ENCODE measurements at places on chromosomes 6 and 20.
A peak's percentile ranks its signal among the peaks of the same experiment; 100 is the strongest.

- DNase-seq = no peak
Observed at GRCh38 chr20:31920275-31920855, 31.5 kb downstream of the PDRG1 start.

DNA sequence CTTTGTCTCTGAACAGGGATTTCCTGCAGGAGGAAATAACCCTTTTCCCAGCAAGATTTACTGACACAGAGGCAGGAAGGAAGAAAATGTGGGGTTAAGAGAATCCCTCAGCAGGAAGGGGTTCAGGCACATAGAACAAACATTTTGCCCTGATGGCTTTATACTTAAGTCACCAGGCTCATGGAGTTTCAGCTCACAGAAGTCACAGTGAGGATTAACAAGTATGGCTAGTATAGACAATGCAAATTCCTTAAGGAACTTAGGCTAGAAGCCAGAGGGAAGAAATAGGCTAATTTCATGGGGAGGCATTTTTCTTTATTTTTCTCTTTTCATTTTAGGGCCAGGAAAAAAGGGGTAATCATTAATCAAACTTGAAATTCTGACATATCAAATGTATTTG lies 50.2 kb downstream of the MCHR2 start:
- no peak for DNase-seq

DNA sequence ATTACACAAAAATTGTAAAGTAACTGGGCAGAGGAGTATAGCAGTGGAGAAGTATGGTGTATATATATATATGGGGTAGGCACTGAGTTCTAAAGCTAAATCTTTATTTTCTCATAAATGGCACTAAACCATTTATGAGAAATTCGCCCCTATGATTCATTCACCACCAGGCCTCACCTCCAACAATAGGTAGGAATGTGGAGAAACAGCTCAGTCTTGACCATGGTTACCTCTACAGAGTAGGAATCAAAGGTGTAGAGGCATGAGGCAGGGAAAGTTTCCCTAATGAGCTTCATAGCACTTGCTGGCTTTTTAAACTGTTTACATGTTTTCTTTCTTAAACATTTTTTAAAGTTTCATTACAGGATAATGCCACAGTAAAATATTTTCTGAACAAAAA lies 36.9 kb upstream of the SUMO4 start:
- DNase-seq = no peak

DNA sequence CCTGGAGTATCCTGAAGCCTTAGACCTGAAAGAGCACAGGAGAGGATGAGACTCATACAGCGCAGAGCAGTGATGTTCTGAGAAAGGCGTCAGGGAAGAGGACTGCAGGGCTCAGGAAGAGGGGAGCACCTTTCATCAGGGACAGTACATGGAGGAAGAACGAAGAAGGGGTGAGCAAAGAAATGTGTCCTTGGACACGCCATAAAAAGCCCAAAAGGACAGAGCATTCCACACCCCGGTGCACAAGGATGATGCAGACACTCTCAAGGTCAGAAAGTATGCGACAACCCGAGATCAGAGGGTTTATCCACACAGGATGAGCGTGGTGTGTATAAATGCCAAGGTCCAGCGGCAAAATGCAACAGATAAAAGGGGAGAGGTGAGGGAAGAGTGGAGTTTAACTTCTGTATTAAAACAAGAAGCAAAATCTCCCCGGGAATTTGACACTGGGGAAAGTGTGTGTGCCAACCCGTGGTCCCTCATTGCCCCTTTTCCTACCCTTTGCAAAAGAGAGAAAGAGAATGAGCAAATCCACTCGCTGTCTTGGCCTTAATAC lies 64.4 kb downstream of the SLC23A2 start:
- no peak for DNase-seq

DNA sequence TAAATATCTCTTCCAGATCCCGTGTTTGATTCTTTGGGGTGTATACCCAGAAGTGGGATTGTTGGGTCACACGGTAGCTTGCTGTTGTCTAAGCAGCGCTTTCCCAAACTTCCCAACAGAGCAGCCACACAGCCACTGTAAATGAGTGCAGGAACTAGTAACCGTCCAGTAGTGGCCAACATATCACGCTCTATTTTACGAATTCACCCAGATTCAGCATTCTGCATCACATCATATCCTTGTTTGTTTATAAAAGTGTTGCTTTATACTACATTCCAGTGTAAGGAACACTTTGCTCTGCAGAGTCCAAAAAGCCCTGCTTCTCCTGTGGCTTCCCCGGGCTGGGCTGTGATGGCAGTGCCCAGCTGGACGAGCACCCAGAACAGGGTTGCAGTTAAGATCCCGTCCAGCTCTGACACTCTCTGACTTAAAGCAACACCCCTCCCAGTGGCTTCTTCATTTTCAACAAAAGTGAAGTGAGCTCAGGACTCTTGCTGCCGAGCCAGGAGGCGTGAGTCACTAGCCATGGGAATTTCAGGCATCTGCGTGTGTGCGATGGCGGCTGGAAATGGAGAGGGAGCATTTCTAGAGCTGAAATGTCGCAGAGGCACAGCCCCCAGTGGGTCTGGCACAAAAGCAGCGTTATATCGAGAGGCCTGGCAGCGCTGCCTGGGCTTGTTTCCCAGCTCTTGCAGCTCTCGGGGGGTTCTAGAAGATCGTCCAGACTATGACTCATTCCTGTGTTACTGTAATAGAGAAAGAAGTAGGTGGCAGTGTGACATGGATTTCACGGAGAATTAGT lies 216.3 kb upstream of the ECI2 start:
- no peak for DNase-seq

- DNase-seq = no peak
Observed at GRCh38 chr6:160972111-160972510, 19.5 kb upstream of the MAP3K4 start.

DNA sequence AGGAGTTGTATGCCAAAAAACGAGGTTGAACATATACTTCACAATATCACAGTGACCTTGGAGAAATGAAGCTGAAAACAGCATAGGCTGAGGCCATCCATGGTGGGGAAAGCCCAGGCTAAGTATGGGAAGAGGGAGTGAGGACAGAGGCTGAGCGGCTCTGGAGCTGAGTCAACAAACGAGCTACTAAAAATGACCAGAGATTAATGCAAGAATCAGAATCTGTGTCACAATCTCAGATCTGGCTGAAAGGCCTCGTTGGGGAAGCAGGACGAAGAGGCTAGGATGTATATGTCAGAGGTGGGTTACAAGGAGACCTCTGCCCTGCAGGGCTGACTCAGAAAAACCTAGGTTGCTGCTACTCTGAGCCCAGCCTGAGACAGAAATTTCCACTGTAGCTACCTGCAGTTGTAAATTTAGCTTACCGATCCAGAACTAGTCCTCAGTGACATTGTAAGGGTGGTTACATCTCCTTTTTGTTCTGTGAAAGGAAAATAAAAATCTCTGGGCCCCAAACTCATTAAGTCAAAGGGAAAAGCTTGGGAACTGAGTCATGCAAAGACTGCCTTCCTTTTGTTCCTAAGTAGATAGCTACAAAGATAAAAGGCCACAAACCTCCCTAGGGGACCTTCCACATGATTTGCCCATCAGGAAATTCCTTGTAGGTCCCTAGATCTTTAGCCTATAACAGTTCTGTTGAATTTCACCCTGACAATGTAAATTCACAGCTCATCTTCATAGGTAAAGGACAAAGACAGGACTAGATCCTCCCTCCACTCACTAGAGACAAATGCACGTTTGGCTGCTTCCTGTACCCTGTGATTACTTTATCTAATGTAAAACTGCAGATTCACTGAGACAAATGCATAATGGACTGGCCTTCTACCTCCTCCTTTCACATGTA lies 8.5 kb upstream of the TUBB2A start:
- DNase-seq = no peak

DNA sequence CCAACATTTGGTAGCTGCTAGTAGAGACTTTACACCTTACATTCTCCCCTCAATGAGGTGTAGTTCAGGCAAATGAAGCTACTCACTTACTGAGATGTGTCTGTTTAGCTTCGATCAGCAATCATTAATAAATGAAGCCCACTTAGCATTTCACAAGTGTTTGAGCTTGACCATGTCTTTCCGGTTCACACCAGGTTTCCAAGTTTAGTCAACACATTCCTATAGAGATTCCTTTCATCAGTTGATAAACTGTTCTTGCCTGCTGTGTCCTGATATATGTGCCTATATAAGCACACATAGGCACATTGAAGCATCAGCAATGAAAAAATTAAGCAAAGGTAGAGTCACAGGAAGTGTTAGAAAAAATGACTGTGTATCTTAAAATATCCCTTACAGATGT lies 150.0 kb downstream of the BTBD3 start:
- DNase-seq = no peak

DNA sequence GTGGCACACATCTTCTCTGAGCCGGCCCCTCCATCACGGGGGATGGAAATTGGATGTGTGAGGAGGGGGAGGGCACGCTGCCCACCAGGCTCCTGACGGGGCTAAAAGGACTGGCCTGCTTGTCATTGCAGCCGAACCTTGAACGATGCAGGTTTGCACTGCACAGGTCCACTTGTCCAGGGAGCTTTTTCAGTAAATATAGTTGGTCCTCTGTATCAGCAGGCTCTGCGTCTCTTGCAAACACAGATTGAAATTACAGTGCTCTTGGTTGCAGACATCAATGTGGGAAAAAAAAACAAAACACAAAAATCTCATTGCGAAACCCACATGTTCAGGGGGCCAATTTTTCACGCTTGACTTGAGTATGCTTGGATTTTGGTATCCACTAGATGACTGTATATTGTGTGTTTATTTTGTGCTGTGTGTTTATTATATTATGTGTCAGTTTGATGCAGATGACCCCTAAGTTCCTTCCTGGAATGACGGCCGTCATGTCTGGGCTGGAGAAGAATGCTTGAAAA lies 29.2 kb downstream of the ERMARD start:
- DNase-seq = no peak

- DNase-seq = no peak
Observed at GRCh38 chr6:116447496-116448011, 13.6 kb upstream of the CALHM6 start.

DNA sequence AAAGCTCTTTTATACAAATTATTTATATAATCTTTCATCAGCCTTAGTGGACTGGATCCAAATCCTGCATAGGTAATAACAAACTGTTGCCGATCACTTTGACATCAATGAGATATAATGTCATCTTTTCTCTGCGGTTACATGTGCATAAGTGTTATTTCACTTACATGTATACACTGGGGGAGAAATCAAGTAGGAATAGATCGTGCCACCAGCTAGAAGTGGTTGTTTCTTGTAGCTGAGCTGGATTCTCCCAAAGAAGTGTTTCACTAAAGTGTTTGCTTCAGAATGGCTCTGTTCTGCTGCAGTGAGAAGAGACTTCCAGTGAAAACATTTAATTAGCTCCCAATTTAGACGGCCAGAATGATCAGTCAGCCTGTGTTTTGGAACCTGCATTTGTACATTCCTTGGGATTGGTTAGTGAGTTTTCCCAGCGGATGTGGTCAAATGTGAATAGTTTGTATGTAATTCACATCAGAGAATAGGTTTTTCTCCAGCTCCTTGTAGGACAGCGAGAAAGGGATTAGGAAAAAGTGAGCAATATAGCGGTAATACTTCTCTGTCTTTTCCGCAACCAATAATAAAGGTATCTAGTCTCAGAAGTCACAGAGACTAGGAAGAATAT lies 163.1 kb upstream of the CCN2 start:
- DNase-seq = no peak

DNA sequence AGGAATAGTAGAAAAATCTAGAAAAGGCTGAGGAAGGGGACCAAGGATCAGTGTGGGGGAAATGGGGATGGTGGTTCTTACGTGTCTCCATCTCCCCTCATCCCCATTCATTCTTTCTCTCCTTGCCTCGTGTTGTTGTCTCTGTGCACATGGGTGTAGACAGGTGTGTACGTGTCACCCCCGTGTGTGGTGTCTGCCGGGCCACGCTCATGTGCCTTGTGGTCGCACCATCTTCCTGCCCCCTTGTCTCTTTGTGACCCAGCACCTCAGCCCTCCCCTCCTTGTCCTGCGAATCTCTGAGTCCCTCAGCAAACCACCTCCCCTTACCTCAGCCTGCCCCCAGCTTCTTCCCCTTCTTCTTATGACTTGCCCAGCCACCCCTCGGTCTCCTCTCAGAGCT lies 39.4 kb downstream of the FOXP4 start:
- no peak for DNase-seq

DNA sequence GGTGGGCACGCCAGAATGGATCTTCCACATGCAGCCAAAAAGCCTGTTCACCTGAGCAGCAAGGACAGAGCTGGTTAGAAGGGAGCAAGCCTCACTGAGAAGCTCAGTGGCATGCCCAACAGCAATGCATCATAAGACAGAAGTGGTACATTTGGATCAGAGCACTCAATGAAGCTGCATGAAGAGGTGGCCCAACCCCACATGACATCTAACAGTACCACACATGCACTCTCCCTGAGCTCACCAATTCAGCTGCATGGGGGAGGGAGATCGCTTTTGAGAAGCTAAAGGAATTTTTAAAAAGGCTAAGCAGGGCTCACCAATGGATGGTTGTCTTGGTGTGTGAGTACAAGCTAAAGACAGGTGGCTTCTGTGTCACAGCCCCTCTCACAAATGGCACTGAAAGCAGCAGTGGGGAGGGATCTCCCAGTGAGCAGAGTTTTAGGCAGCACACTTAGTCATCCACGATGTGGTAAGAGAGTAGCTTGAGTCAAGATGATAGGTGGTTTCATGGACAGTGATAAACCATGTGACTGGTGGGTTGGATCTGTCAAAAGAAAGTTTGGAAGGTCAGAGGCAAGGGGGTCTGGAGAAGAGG lies 166.6 kb upstream of the TAB2 start:
- DNase-seq = peak; percentile 46

DNA sequence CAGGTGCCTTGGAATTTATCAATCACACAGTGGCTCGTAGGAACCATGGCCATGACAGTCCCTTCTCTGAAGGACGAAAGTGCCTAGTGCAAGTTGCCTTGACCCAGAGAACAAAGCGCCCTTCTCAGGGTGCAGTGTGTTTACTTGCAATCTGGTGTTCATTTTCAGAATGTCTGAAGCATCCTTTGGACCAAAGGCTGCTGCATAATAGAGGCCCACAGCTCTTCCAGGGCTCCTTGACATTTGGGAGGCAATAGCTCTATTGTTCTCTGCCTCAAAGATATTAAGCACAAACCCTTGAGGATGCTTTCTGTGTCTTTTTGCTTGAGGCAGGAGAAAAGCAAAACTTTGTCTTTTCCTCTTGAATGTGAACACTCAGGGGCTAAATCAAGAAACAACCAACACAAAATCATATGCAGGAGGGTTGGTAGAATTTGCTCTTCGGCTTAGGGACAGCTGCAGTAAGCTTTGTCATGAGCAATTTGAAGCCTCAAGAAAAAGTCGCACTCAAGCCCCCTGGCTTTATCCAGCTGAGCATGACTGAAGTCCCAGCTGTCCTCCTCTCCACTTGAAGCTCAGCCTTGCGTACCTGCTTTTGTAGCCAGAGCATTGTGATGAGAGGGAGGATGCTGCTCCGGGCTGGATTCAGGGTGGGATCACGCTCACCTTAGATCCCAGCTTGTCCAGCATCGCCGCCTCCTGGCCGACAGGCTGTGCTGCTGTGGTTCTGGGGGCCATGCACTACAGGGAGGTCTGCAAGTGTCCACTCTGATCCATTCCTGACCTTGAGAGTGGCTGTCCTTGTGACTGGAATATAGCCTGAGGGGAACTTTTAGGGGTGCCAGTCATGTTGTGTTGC lies 495.4 kb downstream of the CDH26 start:
- DNase-seq = no peak

- DNase-seq = no peak
Observed at GRCh38 chr6:17457405-17457804, 64.0 kb downstream of the CAP2 start.

GRCh38 chr6:51989789-51990188 lies 97.6 kb downstream of the PKHD1 start:
- DNase-seq = no peak

Measured in stimulated activated CD4-positive, alpha-beta T cell treated with anti-CD3 and anti-CD28 coated beads, Interleukin-2, amount 100 ng/mL, for 24 hours (primary cell).